Bronchial smooth muscle cell (primary cell): ENCODE measurements at places on chromosomes 4 and X. TPM values are rescaled to one million over a fixed set of nuclear protein-coding genes. Genes with fewer than 3 reads are reported as not detected.

The KLHL34 gene
- not detected in 2 replicates for total RNA-seq

The RBBP7 gene
- total RNA-seq: 115 and 129 TPM in 2 replicates

The LINC00632 gene
- total RNA-seq: 2.3 and 2.4 TPM in 2 replicates

The GLA gene
- 23.3 and 24.7 TPM in 2 replicates for total RNA-seq

The RPL34 gene
- total RNA-seq: 807 and 833 TPM in 2 replicates

The TMEM144 gene
- 5.5 and 6.3 TPM in 2 replicates for total RNA-seq

The KIF4A gene
- 0.86 and 2.2 TPM in 2 replicates for total RNA-seq

The ABCG2 gene
- total RNA-seq: 1.1 and 1.3 TPM in 2 replicates

The OCIAD1 gene
- 72.8 and 76.3 TPM in 2 replicates for total RNA-seq

The IL2RG gene
- total RNA-seq: not detected in 2 replicates

The MAGEB2 gene
- total RNA-seq: not detected in 2 replicates

The NXF2B gene
- not detected in 2 replicates for total RNA-seq

The SLITRK4 gene
- total RNA-seq: under 0.01 TPM in 1 of 2 replicates, not detected in the other

The FRMD7 gene
- under 0.01 TPM in 1 of 2 replicates, not detected in the other for total RNA-seq

The GSPT2 gene
- total RNA-seq: 4.6 and 7.1 TPM in 2 replicates

The ANTXR2 gene
- total RNA-seq: 64.0 and 125 TPM in 2 replicates

The PPP1R3F gene
- total RNA-seq: 6.0 and 12.8 TPM in 2 replicates

The BBS7 gene
- total RNA-seq: 13.4 and 19.9 TPM in 2 replicates

The USP17L27 gene
- total RNA-seq: not detected in 2 replicates

The FGF13 gene
- 29.3 and 58.0 TPM in 2 replicates for total RNA-seq

The EREG gene
- total RNA-seq: under 0.01 and 0.32 TPM in 2 replicates

The HS6ST2 gene
- not detected in 2 replicates for total RNA-seq

The NXF2 gene
- not detected in 2 replicates for total RNA-seq

The HHIP gene
- 0.09 and 0.16 TPM in 2 replicates for total RNA-seq

The GPR143 gene
- total RNA-seq: not detected in 2 replicates

The SORCS2 gene
- total RNA-seq: 0.26 and 0.79 TPM in 2 replicates

The NPY1R gene
- not detected in 2 replicates for total RNA-seq

The NXF3 gene
- not detected in 2 replicates for total RNA-seq

The TMEM31 gene
- not detected in 2 replicates for total RNA-seq
